Stimulated activated CD8-positive, alpha-beta memory T cell treated with anti-CD3 and anti-CD28 coated beads, Interleukin-2, amount 100 ng/mL, for 1 hour (primary cell): ENCODE measurements at places on chromosomes 3 and 15.

DNA sequence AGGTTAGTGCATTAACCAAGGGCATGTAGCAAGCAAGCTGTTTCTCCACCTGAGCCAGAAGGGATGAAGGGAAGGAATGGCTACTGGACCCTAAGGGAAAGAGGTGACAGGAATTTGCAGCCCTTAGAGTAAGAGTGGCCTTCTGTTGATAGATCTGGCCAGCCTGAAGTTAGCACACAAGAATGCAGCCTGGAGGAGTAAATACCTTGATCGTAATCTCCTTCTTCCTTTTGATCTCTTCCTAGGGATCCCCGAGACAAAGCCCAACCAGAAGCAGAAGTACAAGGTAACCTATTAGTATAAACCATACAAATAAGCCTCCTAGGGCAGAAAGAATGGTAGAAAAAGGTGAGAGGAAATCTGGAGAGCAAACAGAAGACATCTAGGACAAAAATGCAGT is 134.6 kb downstream of the ATP8B4 start:
- DNase-seq = no peak

DNA sequence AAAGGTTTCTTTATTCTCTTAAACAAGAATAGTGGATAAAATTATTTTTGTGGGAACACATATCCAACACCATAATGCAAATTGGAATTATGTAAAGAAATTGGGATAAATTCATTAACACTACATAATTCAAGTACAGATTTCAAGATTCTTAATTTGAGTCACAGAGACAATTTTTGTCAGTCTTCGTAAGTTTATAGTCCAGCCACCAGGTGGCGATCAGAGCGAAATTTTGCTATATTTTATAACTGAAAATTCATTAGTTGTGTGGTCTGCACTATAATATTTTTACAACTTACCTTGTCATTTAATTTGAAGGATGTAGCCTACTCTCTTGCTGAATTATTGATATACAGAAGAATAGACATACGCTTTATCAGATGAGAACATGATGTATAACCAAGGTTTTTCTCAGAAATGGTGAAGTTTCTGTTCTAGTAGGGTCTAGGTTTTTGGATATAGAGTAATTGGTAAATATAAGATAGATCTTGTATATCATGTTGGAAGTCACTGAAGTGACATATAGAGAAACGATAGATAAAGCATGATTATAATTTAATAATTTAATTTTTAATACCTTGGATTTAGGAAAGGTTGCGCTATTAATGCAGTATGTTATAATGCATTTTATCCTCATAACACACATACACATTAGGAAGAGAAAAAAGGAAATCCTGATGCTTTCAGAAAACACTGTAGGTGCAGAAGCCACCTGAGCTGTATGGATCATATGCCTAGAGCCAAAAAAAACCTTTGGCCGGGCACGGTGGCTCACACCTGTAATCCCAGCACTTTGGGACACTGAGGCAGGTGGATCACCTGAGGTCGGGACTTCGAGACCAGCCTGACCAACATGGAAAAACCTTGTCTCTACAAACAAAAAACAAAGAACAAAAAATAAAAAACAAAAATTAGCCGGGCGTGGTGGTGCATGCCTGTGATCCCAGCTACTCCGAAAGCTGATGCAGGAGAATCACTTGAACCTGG is 31.7 kb downstream of the PLSCR4 start:
- DNase-seq = peak; percentile 11

- no peak for DNase-seq
Measured at GRCh38 chr15:72415304-72415703, 17.2 kb downstream of the TMEM202 start.

GRCh38 chr15:26759986-26760385 is 12.9 kb downstream of the GABRB3 start:
- DNase-seq = no peak

GRCh38 chr15:91456921-91457320 is 356.9 kb downstream of the SV2B start:
- DNase-seq = no peak

DNA sequence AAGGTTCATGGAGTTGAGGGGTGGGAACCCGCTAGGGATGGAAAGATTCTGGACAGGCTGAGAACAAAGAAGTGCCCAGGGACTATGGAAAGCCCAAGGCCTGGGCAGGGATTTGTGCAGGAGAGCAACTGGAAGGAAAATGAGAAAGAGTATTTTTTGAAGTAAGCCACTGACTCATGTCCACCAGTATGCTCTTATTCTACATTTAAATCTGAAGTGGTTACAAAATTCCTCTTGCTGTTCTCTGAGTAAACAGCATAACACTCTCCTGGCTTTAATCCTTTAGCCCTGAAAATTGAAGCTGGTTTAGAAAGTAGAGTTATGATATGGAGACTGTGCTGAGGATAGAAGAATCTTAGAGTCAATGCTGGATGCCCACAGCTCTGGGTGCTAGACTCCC is 165.2 kb downstream of the ISL2 start:
- no peak for DNase-seq

DNA sequence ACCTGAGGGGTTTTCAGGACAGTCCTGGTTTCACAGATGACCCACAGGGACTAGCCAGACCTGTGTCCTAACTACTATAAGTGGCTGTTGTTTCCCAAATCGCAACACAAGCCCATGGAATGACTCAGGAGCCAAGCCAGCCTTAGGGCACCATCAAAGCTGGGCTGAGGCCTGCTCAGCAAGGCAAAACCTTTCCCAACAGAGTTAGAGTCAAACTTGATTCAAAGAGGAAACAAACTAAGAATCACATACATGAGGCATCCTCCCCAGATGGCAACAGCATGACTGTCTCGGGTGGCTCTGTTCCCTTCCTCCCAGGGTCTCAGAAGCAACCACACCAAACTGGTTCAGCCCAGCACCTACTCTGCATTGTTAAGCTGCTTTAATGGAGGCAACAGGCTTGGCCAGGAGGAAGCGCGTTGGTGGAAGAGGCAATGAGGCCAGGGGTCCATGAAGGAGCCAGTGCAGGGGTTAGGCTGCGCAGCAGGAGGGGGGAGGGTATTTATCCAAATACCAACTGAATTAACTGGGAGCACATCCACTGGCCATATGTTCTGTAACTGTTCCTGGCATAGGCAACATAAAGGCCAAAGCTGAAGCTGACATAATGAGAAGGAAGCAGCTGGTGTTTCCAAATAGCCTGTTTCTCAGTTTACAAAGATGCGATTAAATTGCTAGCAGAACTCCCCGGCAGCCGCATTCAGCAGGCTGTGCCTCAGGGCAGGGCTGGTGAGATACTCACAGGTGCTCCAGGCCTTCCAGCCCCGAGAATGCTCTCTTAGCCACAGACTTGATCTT is 102.4 kb downstream of the LRIG1 start:
- no peak for DNase-seq

DNA sequence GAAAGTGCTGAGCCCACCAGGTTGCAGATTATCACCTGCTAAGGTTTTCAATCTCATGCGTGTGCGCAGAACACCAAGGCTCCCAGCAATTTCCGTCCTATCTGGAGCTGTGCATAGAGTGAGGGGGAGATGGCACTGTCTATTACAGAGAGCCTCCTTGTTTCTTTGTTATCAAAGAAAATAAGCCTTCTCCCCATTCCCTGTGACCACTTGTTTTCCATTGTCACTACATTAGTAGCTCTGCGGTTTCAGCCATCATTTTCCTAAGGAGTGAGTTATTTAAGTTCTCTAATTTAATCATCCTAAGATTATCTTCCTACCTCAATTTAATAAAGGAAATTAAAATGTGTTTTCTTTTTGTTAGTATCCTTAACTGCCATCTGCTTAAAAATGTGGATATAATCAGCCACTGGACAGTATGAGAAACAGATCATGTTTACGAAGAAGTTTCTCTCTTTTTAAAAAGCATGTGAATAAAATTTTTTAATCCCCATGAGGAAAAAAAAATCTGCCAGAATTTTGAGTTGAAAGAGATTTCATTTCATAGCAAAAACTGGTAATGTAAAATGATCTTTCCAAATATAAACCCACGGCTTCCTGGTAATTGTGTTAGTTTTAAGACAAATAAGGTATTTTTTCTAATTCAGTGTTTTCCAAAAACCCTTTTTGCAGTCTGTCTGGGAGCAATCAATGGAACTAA is 172.3 kb upstream of the UBE2E1 start:
- no peak for DNase-seq

DNA sequence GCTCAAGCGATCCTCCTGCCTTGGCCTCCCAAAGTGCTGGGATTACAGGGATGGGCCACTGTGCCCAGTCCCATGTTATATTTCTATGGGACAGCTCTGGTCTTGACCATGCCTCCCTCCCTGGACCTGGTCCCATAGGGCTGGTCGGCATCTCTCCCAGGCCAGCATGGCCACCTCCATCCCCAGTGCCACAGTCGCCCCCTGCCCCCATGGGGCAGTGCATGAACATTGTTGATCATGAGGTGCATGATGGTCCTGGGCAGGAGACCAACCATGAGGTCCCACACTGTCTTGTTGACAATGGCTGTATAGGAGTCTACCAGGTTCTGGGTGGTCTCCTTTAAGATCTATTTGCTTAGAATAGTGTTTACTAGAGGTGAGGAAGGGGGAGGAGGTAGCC is 6.5 kb downstream of the RPS17 start:
- DNase-seq = no peak

DNA sequence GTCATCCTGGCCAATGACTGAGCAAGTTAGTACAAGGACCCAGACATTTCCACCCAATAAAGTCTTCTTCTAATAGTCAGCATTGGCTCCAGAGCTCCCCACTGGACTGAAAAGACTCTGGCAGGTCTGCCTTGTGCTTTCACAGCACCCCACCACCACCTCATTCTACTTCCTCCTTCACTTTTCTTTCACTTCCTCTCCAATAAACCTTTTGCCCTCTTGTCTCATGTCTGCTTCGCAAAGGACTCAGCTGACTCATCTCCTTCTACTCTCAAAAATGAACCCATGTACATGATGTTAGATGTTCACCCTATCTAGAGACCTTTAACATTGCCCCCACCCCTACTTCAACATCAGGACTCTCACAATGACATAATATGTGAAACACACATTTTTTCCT is 181.0 kb upstream of the PPP2R3A start:
- no peak for DNase-seq

- DNase-seq = no peak
Measured at GRCh38 chr3:134430950-134431445, 54.8 kb downstream of the ANAPC13 start.

DNA sequence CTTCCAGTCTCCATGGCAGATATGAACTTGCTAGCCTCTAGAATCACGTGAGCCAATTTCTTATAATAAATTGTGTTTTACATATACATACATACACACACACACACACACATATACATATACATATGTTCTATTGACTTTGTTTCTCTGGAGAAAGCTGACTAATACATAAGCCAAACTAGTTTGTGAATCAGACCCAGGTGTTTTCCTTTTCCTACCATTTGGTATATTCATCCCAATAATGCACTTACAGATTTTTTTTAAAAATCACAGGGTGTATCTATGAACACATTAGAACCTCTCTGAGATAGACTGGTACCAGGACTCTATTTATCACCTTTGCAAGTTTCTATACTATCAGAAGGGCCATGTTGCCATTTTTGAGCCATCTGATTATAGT is 122.9 kb upstream of the KCNH8 start:
- no peak for DNase-seq

- no peak for DNase-seq
Measured at GRCh38 chr3:183576487-183577107, 21.1 kb upstream of the KLHL6 start.

- DNase-seq = no peak
Measured at GRCh38 chr3:42051384-42052131, 39.6 kb upstream of the TRAK1 start.

DNA sequence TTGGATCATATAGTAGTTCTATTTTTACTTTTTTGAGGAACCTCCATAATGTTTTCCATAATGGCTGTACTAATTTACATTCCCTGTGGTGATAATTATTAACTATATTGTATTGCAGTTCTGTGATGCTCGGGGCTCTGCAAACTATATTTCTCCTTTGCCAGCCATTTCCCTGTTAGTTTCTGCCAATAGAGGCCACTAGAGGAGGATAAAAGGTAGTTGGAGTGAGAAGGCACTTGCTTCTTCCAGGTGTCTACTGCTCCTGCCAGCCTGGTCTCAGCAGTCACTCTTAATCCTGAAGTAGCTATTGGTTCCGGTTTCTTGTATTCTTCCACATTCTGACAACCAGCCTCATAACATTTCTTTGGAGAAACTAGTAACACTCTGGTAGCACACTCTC is 233.9 kb upstream of the GBE1 start:
- no peak for DNase-seq

DNA sequence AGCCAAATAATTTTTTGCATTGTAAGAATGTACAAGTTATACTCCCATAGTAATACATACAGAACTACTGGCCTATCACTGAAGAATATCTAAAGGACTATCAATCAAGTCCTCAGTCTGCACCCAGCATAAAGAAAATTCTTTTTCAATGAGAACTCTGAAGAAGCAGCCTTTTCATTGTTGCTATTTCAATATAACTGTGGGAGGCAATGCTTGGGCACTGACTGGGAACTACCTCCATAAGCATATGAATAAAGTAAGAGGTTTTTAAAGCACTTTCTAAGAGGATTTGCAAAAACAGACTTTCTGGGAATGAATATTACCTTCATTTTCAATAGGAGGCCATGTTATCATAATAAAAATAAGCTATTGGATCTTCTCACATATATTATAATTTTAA is 24.6 kb upstream of the NECTIN3 start:
- DNase-seq = no peak

- DNase-seq = no peak
Measured at GRCh38 chr15:56568466-56569167, 103.7 kb upstream of the MNS1 start.

DNA sequence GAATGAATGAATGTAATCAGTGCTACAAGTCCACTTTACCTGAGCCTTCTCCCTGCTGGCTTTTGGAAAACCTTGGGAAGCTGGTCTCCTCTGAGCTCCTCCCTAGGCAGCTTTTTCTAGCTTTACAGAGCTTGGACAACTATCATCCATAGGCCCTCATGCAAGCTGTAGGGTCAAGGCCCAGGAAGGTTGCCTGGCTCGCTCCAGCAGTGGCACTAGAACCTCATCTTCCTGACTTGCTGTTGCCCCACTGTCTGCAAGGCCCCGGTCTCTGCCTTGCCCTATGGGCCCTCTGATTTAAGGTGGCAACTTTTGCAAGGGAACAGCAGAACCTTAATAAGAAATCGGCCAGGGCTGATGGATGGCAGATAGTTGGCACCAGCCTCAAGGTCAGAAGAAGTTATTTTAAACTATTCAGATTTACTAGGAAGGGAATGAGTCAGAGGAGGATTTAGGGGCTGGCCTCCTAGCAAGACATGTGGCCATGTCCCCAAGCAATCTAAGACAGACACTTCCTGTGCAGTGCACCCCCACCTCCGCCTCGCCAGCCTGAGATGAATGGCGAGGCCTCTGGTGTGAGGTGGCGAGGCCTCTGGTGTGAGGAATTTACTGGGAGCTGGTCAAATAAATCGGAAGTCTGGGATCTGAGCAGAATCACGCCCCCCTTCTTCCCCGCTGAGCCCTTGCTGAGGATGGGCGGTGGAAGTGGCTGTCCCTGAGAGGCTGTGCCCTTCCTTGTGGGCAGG is 180.8 kb downstream of the MEGF11 start:
- DNase-seq = no peak

GRCh38 chr15:37072181-37072580 is 28.2 kb downstream of the MEIS2 start:
- DNase-seq = no peak
